ENCODE measurements at places on chromosomes 4 and X.

GRCh38 chrX:137858106-137858505 lies 292.2 kb downstream of the ZIC3 start:
- no peak for DNase-seq

DNA sequence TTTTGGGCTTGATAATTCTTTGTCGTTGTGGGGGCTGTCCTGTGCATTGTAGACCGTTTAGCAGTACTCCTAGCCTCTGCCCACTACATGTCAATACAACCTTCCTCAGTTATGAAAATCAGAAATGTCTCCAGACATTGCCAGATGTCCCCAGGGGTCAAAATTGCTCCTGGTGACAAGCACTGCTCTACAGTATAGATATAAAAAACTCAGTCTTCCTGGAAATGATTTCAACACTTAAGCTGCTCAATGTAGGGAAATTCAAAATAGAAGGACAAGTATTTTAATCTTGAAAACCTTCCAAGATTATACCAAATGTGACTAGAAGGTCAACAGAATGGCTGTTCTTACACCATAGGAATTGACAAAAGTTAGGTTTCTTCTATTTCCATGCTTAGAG lies 288.7 kb upstream of the MAGEB2 start:
- no peak for DNase-seq

DNA sequence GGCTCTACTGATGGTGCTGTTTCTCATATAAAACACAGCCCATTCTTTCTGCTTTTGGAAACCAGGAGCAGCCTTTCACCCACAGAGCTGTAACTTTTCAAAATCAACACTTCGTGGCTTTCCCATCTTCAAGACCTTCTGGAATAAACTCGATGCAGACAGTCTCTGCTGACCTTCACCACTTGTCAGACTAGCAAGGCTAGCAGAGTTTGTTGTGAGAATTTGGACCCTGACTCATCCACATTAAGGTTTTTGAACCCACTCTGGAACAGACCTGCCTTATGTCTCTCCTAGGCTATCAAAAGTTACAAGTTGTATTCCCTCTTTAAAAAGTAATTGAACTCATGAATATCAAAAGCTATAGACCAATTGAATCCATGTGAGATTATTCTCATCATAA lies 88.6 kb downstream of the MAML3 start:
- no peak for DNase-seq

DNA sequence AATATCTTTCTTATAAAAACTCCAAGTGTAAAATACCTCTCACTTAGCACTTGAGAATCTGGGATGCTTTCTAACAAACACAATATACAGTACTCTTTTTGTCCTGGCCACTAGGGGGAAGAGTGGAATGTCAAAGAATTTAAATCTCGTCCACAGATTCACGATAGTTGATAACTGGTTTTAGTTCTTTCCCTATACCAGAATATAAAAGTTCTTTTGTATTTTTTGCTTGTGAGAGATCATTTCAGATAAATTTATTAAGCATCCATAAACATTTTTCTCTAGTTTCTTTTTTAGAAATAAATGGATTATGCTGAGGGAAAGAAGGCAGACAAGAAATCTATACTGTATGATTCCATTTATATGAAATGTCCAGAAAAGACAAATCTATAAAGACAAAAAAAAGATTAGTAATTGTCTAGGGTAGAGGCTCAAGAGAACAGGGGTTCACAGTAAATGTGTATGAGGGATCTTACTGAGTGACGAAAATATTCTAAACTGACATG lies 50.4 kb downstream of the MGARP start:
- DNase-seq = no peak

DNA sequence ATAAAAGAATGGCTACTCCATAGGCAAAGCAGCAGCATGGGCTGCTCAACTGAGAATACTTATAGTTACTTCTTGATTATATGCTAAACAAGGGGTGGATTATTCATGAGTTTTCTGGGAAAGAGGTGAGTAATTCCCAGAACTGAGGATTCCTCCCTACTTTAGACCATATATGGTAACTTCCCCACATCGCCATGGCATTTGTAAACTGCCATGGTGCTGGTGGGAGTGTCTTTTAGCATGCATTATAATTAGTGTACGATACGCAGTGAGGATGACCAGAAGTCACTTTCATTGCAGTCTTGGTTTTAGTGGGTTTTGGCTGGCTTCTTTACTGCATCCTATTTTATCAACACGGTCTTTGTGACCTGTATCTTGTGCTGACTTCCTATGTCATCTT lies 141.5 kb downstream of the MAGEB17 start:
- DNase-seq = no peak

GRCh38 chr4:58042176-58042575 lies 932.0 kb upstream of the IGFBP7 start:
- DNase-seq = no peak

DNA sequence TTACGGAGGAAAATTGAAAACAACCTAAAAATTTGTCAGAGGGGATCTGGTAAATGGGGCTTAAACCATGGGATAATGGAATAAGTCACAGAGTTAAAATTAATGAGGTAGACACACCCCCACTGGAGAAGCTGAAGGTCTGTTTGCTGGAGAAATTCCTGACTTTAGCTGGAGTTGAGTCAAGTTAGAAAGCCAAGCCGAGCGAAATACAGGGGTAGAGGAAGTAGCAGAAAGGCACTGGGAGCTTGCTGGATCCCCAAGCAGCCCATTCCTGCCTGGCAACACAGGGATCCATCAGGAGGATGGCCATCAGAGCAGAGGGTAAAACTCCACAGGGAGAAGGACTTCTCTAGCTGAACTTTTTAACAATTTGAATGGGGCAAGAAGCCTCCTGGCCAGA lies 163.8 kb downstream of the ATRX start:
- DNase-seq = no peak

DNA sequence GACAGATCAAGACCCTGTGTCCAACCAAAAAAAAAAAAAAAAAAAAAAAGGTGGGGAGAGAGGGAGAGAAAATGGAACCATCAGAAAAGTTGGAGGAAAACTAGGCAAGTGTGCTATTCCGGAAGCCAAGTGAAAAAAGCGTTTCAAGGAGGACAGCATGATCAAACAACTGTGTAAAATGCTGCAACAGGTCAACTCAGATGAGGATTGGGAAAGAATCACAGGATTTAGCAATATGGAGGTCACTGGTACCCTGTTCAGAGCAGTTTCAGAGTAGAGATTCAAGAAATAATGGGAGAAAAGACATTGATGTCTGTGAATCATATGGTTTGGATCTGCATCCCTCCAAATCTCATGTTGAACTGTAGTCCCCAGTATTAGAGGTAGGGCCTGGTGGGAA lies 47.5 kb downstream of the TIGD4 start:
- DNase-seq = no peak

GRCh38 chr4:53852343-53852742 lies 212.1 kb downstream of the CHIC2 start:
- DNase-seq = no peak

GRCh38 chrX:138777230-138777629 lies 65.7 kb upstream of the FGF13 start:
- no peak for DNase-seq

GRCh38 chr4:68021185-68021584 lies 57.9 kb upstream of the TMPRSS11A start:
- no peak for DNase-seq

DNA sequence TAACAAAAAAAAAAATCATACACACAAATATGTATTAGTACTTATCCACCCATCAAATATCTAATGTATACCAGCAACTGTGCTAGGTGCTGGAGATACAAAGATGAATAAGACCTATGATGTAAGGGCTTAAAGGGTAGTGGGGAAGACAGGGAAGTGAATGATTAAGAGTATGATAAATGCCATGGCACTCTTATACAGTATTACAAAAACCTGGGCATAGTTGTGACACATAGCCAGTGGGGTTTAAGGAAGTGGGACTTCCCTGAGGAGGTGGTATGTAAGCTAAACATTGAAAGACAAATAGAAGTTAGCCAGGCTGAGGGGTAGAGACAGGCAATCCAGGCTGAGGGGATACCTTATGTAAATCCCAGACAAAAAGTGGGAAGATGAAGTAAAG lies 23.5 kb downstream of the CHM start:
- DNase-seq = no peak

GRCh38 chrX:87578978-87579377 lies 61.4 kb downstream of the KLHL4 start:
- no peak for DNase-seq

- DNase-seq = no peak
Measured at GRCh38 chr4:17492058-17492741, 19.7 kb downstream of the QDPR start.
